ENCODE measurements at places on chromosomes 11 and 22.

- DNase-seq: no peak
These were observed 65.3 kb downstream of the ARFGAP2 start for GRCh38 chr11:47111318-47111804.

DNA sequence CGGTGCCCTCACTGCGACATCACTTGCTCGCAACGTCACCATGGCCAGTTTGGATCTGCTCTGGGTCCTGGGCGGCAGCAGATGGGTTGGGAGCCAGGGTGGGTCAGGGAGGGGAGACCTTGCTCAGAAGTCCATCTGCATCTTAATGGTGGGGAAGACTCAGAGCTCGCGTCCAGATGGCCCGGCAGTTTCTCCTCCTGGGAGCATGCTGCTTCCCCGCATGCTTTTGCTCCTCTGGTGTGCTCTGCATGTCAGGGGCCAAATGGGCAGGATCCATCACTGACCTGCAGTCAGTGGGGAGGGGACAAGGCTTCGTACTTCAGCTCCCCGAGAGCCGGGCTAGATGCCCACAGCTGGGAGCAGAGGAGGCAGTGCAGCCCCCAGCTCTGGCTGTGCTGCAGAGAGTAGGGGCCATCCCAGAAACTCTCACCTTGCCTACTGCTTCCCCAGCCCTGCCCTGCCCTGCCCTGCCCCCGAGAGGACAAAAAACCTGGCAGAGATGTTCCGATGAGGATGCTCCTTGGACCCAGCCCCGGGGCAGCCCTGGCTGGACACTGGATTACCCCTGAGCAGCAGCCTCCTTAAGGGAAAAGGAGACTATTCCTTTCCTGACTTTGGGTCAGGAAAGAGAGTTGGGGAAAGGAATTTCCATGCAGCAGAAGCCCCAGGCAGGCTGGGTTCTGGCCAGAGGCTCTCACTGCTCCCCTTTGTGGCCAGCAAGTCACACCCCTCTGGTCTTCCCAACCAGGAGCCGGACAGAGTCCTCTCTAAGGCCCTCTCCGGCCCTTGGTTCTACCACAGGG, 149.9 kb downstream of the PKNOX2 start:
- DNase-seq: no peak

- DNase-seq: no peak
These were observed 466.4 kb downstream of the MN1 start for GRCh38 chr22:27335102-27335660.

- DNase-seq: no peak
These were observed 16.1 kb downstream of the TUB start for GRCh38 chr11:8097062-8097461.

DNA sequence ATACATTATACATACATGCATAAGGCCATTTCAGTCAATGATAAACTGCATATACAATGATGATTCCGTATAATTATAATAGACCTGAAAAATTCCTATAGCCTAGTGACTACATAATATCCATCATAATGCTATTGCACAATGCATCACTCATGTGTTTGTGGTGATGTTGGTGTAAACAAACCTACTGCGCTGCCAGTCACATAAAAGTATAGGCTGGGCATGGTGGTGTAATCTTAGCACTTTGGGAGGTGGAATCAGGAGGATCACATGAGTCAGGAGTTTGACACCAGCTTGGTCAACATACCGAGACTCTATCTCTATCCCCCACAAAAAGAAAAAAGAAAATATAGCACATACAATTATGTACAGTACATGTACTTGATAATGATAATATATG, 163.7 kb upstream of the DDI1 start:
- no peak for DNase-seq

DNA sequence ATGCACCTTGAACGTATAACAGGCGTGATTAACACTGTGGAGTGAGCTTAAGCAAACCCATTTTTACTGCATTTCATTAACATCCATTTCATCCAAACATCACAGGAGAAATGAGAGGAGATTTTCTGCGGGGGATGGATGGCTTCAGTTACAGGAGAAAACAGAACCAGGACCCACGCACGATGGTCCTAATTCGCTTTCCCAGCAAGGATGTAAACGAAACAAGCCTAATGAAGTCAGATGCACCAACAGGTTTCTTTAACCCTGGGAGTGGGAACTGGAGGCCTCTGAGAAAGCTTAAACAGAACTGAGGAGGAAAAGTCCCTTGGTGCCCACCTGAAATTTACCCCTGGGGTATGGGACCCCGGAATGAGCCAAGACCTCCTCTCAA, 2.7 kb downstream of the CADM1 start:
- DNase-seq: no peak

DNA sequence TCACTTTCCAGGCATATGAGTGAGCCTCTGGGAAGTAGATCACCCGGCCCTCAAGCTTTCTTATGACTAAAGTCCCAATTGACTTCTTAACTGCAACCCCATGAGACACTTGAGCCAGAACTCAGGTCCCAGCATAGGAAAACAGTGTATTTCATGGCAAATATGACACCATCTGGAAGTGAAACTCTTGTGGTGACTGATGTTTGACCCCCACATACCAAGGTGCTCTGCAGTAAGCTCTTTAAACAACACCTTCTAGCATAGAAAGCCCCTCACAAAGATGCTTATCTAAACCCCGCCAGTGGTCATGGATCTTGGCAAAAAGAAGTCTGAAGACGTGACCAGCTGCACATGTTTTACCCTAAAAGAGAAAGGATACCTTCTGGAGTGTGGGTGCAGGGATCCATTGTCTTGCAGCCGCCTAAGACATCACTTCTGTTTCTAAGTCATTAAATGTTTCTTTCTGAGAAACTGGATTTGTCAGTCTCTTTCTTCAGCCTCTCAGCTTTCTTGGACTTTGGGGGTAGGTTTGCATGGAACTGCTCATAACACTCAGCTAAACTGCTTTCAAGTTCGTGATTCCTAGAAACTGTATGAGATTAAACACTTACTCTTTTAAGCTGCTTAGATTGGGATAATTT, 7.4 kb upstream of the PELI3 start:
- DNase-seq: no peak

DNA sequence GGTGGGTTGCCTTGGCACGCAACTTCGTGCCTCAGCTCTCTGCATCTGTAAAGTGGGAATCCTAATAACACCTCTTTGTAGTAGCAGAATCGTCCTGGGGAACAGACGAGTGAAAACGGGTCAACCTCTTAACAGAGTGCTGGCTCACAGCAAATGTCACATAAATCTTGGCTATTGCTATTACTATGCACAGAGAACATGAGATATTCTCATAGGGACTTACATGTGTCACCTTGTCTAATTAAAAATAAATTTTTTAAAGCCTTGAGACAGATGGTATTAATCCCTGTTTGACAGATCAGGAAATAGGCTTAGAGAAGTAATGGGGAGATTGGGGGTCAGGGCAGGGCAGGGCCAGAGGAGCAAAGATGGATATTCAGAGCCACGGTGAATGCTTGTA, 44.3 kb upstream of the IGSF9B start:
- DNase-seq: no peak

DNA sequence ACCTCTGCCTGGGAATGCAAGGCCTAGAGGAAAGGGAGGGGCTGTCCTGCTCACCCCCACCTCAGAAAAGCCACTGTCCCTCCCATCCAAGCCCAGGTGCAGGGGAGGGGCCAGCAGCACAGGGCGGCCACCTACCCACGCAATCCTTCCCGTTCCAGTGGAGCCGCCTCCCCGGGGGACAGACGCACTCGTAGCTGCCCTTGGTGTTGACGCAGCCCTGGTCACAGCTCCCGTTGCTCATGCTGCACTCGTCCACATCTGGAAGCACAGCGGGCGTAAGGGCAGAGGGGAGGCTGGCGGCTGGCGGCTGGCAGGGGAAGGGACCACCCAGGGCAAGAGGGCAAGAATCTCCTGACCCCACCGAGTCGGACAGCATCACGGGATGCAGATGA, 40.3 kb upstream of the TTLL12 start:
- DNase-seq: no peak

- DNase-seq: no peak
These were observed 741 bp upstream of the TALDO1 start for GRCh38 chr11:746289-747157.

DNA sequence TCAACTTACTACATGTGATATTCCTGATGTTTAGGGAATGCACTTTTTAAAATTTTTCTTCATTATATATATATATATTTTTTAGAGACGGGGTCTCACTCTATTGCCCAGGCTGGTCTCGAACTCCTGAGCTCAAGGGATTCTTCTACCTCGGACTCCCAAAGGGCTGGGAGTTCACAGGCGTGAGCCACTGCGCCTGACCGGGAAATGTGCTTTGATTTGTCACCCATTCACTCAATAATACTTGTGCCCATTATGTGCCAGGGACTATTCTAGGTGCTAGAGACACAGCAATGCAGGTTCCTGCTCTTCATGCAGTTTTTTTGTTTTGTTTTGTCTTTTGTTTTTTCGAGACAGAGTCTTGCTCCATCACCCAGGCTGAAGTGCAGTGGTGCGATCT, 56.1 kb upstream of the INCENP start:
- DNase-seq: no peak

DNA sequence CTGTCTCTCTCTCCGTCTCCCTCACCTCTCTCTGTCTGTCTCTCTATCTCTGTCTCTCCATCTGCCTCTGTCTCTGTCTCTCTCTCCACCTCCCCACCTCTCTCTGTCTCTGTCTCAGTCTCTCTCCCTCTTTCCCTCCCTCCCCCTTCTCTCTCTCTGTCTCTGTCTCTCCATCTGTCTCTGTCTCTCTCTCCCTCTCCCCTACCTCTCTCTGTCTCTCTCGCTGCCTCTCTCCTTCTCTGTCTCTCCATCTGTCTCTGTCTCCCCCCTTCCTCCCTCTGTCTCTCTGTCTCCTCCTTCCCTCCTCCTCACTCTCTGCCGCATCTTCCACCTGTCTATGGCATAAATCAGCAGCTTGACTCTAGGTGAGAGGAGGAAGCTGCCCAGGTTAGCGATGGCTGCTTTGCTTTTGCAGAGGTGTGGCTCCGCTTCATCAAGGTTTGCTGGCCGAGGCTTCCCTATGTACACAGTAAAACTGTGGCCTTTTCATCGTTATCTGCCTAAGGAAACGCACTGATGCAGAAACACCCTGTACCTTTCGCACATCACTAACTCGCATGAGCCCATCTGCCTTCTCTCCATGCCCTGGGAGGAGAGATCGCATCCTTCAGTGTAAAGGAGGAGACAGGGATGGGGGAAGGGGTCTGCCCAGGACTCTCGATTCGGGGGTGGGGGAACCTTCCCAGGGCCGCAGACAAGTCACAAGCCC, 44.5 kb downstream of the ANO1 start:
- DNase-seq: no peak

GRCh38 chr11:77801477-77801876, 19.0 kb downstream of the RSF1 start:
- no peak for DNase-seq

DNA sequence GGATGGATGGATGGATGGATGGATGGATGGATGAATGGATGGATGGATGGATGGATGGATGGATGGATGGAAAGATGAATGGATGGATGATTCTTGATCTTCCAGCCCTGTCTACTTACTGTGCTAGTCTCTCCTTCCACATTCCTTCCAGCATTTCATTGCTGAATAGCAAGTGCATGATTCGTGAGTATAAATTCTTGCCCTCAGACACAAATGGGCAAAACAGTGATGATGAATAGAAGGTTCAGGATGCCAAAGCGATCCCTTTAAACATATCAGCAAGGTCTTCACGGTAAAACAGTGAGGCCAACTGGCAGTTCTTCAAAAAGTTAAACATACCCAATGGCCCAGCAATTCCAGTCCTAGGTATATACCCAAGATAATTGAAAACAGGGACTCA, 400.2 kb downstream of the MN1 start:
- DNase-seq: no peak

DNA sequence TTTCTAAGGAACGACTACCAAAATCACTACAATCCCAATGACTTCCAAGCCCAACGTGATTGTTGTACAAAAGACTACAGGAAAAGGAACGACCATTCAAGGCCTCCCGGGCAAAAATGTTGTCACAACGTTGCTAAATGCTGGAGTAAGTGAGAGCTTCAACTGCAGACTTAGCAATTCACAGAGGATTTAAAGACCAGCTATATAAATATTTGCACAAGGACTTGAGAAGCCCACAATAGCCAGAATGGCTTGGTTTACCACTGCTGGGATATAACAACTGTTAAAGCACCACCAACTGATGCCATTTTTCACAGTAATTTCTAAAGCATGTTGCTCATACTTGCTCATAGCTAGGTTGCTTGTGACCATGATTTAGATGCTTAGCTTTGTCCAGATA, 78.3 kb downstream of the EMSY start:
- DNase-seq: no peak

GRCh38 chr22:29609139-29609538, 5.7 kb downstream of the NF2 start:
- no peak for DNase-seq

DNA sequence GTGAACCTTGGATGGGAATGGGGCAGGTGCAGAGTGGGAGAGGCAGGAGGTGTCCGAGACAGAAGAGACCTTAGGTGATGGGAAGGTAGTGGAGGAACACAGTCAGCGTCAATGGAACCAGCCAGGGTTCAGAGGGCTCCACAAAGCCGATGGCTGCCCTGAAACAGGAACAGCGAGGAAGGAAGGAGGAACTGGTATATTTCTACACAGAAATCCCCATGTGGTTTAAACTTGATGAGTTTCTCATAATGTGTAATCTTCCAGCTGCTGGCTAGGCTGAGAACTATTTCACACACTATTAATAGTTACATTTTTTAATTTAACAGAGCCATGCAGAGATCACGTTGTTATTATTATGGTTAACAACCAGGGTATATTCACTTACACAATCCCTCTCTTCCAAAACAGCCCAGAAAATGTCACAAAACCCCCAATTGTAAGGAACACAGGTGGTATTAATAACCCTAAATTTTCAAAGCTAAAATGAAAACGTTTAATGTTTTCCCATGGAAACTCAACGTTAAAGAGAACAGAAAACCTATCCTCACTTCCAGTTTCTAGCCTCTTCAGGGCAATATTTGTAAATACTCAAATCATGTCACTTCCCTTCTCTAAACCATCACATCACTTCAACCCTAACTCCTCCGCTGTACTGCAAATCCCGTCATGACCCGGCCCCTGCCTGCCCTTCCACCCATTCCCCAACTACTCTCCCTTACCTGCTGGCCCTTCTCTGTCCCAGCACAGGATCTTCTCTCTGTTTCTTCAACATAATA, 74.5 kb upstream of the ARFGAP3 start:
- DNase-seq: no peak

DNA sequence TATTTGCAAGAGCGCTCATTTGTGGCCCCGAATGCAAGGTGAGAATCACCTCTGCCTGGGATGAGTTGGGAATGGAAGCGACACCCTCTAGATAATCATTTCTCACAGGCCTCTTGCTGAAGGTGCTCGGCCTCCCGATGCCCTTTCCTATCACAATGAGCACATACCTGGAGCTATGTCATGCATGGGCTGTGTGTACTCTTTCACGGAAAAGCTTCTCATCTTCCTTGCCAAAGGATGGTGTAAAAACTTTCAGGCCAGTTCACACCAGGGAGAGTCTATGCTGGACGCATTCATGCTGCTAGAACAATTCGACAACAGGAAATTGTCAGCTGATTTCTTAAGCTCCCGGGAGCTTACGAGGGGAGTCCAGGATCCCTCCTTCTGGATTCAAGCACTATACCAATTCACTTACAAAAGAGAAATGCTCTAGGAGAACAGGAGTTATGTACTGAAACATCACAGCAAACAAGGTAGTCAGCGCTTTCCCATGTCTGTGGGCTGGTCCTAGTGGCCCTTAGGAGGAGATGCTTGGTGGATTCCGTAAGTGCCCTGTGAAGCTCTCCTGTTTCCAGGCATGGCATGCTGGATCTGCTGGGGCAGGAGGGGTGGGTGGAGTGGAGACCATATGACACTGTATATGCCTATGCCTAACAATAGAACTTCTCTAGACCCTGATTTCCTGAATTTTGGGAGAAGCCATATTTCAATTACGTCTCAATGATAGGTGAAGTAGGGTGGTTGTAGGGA, 53.1 kb upstream of the B3GAT1 start:
- DNase-seq: no peak

- DNase-seq: no peak
These were observed 17.4 kb upstream of the CSNK2A3 start for GRCh38 chr11:11370255-11370961.

Data from HS-27A (cell line).